ENCODE measurements at places on chromosomes 2 and 18.

DNA sequence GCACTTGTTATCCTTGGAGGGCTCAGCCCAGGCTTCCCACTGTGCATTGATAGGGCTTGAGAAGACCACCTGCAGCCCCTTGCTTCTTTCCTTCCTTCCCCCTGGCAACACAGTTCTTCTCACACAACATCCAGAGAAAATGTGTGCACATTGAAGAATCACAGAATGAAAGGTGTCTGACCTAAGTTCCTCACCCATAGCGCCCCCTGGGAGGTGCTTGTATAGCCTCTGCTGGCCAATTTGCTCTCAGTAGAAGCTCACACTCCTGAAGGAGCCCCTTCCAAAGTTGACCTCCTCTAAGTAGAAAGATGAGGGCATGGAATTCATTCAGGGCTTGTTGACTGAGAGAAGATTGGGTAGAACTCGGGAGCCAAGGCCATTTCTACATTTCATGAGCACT is 758.4 kb upstream of the KLHL29 start:
- DNase-seq, result no peak

- DNase-seq, result no peak
Measured at GRCh38 chr2:215028231-215028630, 110.2 kb downstream of the ABCA12 start.

DNA sequence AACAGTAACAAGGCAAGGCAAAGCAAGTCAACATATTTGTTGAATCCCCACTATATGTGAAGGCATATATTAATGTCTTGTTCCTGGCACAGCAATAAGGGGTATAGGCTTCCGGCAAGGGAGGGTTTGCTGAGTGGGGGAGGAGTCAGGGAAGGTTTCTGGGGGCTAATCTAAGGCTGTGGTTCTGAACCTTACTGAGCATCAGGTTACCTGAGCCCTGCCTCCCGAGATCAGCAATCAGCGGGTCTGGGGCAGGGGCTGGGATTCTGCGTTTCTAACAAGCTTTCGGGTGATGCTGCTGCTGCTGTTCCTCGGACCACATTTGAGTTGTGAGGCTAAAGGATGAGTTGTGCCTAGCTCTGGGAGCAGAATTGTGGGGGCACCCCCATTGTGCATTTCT is 401.7 kb upstream of the SPRED2 start:
- DNase-seq, result no peak

GRCh38 chr2:128441341-128442052 is 122.8 kb upstream of the HS6ST1 start:
- DNase-seq, result no peak

- DNase-seq, result no peak
Measured at GRCh38 chr2:75276093-75277029, 77.0 kb upstream of the TACR1 start.

GRCh38 chr18:26021061-26021754 is 69.2 kb downstream of the SS18 start:
- no peak for DNase-seq

DNA sequence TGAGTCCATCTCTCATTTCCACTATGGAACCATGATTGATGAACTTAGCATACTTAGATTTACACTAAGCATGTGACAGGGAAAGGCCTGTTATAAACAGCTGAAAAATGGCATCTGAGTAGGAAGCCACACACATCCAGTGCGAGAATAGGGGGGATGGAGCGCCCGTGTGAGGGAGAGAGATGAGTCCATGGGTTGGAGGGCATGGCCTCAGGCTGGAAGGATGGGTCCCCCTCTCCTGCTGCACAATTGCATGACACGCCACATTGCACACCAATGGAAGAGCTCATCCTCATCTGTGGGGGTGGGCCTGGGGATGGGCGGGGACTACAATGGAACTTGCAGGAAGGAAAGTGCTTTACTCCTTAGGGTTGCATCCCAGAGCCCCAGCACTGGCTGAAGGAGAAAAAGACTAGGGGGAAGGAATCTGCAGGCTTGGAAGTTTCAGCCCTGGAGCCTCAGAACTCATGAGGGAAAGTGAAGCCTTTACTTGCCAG is 46.4 kb upstream of the CXCR4 start:
- DNase-seq, result no peak

GRCh38 chr2:170711196-170711773 is 3.9 kb upstream of the SP5 start:
- DNase-seq, result no peak

- DNase-seq, result no peak
Measured at GRCh38 chr2:8132351-8132831, 549.5 kb upstream of the ID2 start.

GRCh38 chr2:238585836-238586821 is 159.4 kb downstream of the ASB1 start:
- no peak for DNase-seq

DNA sequence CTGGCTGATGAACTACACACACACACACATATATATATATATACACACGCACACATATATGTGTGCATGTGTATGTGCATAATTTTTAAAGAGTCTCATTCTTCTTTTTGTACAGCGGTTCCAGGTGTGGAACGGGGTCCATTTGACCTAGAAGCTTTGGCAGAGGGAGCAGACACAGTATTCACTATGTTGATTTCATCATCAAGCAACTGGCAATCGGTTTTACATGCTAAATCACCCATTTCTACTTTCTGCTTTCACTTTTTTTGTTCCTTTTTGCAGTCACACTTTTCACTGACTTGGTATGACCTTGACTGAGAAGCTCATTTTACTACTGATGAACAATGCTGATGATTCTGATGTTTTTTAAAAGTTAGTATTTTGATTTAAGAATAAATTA is 63.0 kb upstream of the PGAP1 start:
- no peak for DNase-seq

DNA sequence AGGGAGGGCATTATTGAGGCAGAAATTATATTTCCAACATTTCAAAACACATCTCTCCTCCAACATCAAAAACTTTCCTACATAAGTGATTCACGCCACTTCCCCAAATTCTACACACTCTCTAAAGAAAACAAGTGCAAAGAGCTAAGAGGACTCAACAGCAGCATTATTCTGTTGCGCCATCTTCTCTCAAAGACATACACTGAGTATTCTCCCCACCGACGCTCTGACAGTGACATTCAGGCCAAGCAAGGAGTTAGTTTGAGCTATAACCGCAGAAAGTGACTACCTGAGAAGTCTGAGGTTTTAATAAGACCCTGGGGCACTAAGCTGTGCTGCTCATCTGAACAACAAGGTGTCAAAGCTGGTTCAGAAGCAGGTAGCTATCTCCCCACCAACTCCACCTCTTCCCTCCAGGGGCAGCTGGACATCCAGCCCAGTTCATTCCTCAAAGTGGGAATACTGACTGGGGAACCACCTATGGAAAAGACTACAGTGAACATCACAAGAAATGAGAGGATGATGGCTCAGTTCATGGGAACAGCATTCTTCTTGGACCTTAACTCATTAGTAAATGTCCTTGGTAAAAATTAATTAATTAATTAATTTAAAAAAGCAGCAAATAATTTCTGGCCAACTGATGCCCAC is 309.5 kb upstream of the CCDC68 start:
- no peak for DNase-seq

GRCh38 chr2:102520009-102520408 is 47.0 kb downstream of the SLC9A4 start:
- peak; percentile 41 for DNase-seq

GRCh38 chr2:98474979-98475632 is 30.4 kb downstream of the INPP4A start:
- no peak for DNase-seq

GRCh38 chr2:96271995-96272394 is 6.0 kb downstream of the CIAO1 start:
- no peak for DNase-seq

GRCh38 chr2:217857624-217858506 is 144.9 kb downstream of the TNS1 start:
- DNase-seq, result no peak

DNA sequence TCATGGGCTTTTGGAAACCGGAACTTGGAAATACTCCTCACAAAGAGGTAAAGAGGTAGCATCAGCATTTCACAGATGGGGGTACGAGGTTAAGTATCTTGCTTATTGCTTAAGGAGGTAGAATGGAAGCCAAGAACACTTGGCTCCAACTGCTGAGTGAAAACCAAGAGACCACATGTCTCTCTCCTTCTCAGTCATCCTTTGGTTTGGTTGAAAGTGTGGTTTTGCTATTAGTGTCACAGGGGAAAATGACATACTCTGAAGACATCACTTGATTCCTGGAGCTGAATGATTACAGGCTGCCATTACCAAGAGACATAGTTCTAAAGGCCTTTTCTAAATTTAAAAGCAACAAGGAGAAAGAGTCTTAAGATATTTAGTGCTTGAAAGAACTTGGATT is 41.5 kb downstream of the ANTXR1 start:
- no peak for DNase-seq

DNA sequence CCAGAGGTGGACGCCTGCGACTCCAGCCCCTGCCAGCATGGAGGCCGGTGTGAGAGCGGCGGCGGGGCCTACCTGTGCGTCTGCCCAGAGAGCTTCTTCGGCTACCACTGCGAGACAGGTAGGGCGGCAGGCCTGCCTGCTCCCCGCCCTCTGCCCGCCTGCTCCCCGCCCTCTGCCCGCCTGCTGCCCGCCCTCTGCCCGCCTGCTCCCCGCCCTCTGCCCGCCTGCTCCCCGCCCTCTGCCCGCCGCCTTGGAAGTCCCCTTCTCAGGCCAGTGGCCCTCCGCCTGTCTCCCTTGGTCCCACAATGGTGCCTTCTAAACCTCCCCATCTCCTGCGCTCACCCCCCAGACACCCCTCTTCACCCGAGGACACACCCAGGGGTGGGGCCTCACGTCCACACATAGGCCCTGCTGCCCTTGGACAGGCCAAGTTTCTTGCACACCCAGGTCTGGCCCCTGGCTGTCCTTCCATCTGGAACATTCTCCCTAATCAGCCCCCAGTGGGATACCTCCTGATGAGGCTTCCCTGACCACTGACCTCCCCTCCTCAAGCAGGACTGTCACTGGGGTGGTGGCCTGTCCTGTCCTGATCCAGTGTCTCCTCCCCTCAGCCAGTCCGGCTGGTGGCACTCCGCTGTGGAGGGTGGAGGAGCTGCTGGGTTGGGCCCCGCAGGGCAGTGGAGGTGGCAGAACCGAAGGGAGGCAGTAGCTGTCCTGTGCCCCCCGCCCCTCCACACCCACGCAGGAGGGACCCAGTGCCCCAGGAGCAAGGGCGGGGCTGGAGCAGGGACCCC is 37.9 kb downstream of the MTERF4 start:
- no peak for DNase-seq

GRCh38 chr18:24791751-24792545 is 331.5 kb downstream of the HRH4 start:
- no peak for DNase-seq

GRCh38 chr2:172226244-172227061 is 123.8 kb upstream of the DLX2 start:
- no peak for DNase-seq

DNA sequence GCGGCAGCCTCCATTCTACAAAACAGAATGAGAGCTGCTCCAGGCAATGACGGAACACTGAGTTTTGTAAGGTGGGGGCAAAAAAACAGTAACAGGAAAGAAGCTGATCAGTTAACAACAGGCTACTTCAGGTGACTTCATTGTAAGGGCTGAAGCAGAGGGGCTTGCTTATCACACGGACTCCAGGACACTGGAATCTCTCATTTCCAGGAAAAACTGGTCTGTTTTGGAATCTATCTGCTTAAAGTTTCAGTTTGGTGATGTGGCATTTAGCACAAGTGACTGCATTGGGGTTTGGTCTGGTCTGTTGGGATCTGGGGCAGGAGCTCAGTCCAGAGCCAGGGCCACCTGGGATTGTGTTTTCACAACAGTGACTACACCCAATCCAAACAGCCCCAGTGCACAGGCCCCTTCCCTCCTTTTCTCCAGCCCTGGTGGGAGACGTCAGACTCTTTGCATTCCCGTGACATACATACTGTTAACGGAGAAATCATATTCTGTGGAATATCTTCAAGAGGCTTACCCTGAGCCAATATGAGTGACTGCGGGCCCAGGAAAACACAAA is 14.1 kb downstream of the AMER3 start:
- DNase-seq, result no peak

DNA sequence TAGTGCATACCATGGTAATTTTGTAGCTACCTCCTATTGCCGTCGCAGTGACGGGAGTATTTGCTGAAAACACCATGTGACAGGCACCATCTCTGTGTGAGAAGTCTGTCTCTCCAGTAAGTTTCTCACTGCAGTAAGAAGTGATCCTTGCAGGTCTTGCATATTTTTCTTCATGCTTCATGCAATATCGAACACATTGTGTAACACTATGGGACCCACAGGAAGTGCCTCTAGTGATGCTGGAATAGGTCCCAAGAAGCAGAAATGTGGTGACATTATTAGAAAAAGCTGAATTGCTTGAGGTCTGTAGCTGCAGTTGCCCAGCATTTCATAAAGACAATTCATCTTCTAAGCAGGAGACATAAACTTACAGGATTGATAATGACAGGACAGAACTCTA is 167.6 kb downstream of the DCDC2C start:
- DNase-seq, result no peak

DNA sequence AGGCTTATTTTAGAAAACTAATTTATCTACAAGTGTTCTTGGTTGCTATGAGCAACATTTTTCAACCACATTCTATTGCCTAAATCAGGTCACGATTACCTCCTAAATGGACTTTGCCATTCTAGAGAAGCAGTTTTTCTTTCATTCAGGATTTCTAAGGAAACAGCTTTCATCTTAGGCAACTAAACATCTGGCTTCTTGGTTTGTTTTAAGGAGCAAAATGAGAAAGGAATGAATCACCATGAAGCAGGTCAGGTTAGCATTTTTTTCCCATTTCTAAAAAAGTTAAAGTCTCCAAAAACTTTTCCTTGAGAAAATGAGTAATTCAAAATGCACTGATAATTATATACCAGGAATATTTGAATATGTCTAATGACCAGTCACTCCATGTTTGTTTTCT is 114.8 kb downstream of the GAREM1 start:
- DNase-seq, result no peak

- no peak for DNase-seq
Measured at GRCh38 chr2:200174433-200175216, 131.9 kb upstream of the SPATS2L start.

DNA sequence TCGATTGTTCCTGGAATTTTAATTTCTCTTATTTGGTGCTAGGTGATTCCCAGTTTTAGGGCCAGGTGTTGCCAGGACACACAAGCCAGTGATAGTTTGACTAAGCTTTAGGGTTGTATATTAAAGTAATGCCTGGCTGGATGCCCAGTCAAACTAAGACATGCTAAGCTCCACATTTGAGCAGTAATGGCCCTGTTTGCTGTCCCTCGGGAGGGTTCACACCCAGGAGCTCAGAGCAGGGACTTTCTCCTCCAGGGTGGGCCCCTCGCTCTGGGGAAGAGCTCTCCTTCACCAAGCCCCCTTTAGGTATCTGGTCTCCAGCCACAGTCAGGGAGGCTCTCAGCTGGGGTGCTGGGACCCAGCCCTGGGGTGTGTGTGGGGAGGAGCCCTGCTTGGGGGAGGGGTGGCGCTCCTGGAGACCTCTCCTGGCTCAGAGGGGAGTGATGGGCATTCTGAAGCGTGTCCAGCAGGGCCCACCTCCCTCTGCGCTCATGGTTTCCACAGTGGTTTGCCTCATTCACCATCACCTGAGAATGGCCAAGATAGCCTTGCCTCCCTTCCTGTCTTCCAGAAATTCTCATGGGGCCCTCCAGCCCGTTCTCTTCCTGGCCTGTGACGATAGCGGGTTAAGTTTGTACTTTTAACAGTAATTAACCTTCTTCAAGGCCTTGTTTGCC is 31.7 kb downstream of the INPP4A start:
- DNase-seq, result no peak

GRCh38 chr18:59842947-59843346 is 56.8 kb upstream of the PMAIP1 start:
- no peak for DNase-seq

Data from T-helper 2 cell (primary cell).